OCI-M1 (cell line): ENCODE measurements at places on chromosomes 7 and 10.

DNA sequence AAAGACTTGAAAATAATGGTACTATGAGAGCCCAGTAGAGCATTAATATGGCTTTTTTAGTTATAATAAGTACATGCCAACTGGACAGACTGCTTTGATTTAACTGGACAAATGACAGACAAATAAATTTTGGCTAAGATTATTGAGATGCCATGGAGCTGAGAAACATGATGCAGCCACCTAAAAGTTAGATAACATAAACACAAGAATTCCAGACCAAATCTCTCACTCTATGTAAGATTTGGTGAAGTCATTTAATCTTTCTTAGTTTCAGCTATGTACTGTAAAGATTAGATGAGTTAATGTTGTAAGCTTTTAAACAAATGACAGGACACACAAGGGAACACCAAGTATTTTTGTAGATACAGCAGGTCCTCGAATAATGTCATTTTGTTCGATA lies 118.2 kb downstream of the CACNA2D1 start:
- no peak for DNase-seq

DNA sequence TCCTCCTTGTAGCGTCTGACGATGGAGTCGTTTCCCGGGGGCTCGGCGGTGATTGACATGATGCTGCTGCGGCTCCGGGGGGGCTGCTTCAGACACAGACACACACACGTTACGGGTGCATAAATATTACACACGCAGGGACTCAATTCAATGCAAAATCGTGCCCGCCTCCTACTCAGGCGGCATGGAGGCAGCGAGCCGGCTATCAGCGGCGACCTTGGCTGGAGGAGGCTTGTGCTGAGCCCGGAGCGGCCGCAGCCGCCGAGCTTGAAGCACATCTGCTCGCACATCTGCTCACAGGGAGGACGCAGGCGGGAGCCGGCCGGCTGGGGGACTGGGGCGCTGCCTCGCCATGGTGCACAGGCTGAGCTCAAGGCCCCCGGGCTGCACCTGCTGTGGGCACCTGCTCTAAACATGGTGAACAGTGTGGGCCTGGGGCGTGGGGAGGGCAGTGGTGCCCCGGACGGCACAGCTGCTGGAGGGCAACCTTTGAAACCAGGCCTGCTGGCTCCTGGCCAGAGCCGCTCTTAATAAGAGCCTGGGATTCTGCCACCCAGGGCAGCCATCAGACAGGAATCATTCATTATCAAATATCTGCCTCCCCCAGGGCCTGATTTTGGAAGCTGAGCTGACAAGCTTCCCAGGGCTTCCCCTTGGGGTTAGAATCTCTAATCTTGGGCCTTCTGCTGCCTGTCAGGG lies 84.7 kb upstream of the GNA12 start:
- DNase-seq: no peak

DNA sequence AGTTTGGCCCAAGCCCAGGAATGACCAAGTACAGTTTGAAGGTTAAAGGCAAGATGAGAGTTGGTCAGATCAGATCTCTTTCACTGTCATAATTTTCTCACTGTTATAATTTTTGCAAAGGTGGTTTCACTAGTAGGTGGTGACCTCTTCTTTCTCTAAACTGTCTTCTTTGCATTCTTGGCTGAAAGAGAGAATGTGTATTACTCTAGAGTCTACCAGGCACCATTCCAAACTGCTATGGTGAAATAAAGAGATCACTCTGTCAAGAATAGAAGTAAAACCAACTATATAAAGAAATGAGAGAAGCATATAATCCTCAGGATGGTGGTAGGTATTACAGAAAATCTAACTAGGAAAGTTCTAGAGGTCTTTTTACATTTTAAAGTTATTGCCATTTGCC lies 72.7 kb downstream of the DYNC1I1 start:
- DNase-seq: no peak

- no peak for DNase-seq
These were observed 69.5 kb upstream of the ZNF438 start for GRCh38 chr10:31101123-31101522.

GRCh38 chr10:70379581-70380176 lies 2.7 kb downstream of the LRRC20 start:
- peak; percentile 56 for DNase-seq

- no peak for DNase-seq
These were observed 247.6 kb downstream of the AUTS2 start for GRCh38 chr7:69845721-69846495.

GRCh38 chr7:147060070-147060469 lies 943.5 kb downstream of the CNTNAP2 start:
- DNase-seq: peak; percentile 9

DNA sequence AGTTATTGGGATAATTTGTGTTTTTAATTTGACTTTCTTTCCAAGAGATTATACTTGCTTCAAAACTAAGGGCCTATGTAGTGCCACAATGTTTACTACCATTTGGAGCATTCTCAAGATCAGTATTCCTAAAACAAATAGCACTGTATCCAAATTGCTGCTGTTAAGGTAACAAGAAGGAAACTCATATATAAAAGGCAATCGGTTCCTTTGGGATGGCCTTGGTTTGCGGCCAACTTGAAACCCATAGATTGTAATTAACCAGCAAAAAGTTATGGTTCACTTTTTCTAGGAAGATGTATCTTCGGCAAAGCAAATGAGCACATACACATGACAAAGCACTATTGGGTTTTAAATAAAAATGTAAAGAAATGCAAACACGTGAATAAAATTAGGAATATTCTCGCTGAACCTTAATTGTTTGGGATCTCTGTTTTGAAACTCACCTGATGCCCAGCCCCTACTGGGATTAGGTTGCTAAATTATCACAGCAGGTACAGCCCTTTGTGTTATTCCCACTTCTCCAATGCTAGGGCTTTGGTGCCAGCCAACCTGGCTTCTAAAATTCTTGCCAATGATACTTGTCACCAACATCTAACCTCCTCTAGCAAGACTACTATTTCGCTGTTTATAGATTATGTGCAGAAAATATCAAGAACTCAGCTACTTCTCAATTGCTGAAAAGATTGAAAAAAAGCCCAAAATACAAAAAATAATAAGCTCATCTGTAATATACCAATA lies 16.0 kb downstream of the CDNF start:
- DNase-seq: no peak

- DNase-seq: peak; percentile 30
These were observed 34.5 kb downstream of the GOT1 start for GRCh38 chr10:99395750-99396445.

DNA sequence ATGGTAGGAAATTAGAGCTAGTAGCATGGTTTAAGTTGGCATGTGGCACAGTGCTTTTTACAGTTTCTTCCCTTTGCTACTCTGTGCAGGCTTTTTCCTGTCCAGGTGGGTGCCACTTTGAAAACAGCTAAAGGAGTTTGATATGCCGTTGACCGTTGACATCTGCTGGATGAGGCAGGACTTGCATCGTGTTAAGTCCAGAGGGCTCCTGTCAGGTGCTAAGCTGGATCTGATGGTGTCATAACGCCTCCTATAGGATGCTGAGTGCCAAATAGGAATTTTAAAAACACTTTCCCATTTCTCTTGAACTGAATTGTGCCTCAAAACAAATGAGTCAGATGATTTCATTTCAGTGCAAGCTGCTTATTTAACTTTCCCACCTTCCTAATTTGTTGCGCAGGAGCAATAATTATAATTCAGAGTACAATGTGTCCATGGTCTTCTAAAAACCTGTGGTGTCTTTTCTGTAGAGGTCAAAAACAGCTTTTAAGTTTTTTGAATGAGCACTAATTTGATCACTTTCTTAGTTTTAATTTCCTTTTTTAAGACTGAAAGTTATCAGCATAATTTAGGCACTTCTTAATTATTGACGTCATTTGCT lies 178.3 kb downstream of the CDCA7L start:
- peak; percentile 63 for DNase-seq

GRCh38 chr10:86253091-86254072 lies 113.2 kb downstream of the GRID1 start:
- DNase-seq: no peak

DNA sequence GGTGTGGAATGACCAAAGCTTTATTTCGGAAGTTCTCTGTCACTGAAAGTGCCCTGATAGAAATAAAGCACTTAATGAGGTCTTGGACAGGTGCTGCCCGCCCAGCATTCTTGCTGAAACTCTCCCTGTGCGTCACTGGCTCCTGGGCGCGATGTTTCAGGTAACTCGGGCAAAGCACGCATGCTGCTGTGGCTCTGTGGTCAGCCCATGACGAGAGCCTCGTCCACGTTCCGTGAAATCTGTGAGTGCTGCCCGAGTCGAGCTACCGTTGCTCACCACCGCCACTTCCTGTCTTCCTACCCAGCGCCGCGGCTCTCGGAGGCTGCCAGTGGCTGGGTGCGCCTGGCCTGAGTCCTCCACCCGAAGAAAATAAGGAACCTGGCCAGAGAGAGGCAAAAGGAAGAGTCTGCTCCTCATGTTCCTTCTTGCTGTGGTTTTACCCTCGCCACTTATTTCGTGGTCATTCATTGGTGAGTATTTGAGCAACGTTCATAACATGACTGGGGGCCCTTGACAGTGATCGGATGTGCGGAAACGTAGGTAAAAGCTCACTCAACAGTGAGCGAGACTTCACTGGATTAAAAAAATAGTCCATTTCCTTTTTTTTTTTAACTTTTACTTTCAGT lies 95.5 kb downstream of the MAP3K8 start:
- peak; percentile 91 for DNase-seq

DNA sequence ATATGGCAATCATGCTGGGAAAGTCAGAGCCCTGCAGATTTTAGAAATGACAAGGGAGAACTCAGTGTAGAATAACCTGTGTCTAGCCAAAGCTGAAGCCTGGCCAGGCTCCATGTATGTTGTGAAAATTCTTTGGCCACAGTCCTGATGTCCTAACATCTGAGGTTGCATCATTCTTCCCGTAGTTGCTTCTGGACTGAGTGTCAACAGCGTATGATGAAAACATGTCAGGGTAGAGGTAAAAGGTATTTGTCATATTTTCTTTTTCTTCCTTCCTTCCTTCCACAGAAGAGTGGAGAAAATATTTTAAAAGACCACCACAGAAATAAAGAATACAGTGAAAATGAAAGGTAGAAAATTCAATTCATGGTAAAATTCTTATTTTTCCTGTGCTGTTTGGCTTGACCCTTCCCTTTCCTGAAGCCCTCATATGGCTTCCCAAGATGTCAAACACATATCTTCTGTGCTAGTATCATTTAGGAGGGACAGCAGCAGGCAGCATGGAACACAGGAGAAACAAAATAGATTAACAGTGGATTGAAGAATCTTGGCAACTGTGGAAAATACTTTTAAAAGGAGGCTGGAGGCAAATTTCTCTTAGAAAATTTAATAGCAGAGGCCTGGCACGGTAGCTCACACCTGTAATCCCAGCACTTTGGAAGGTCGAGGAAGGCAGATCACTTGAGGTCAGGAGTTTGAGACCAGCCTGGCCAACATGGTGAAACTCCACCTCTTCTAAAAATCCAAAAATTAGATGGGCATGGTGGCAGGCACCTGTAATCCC lies 18.9 kb upstream of the NRBF2 start:
- peak; percentile 60 for DNase-seq

DNA sequence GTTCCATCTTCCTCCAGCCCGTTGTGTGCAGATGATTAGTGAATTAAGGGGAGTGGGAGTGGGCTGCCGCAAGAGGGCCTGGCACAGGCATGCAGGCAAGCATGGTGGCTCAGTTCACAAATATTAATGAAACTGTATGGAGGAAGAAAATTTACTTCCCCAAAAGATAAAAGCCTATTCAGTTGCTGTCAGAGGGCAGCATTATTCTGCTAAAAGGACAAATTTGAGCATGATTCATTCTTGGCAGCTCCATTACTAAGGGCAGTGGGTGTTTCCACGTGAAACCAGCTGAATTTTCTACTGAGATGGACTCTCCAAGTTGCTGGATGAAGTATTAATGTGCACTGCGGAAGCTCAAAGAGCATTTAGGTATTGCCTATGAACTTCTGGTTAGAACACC lies 90.9 kb upstream of the WDR11 start:
- DNase-seq: no peak

DNA sequence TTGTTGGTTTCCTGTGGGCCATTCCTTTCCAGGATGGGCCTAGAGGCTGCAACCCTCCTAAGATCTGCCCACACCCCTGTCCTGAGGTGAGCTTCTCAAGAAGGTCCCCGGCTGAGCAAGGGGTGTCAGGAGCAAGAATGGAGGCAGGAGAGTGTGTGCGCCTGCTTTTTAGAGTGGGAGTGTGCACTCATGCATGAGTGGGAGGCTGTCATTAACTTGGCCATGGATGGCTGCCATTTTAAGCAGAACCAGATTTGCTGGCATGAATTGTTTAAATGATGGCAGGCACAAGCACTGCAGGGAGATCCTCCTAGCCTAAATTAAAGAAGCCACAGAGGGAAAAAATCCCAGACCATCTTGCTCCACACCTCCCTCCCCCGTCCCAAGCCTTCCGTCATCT lies 2.9 kb upstream of the SGPL1 start:
- DNase-seq: no peak

- no peak for DNase-seq
These were observed 63.4 kb upstream of the SYPL1 start for GRCh38 chr7:106175507-106175906.

DNA sequence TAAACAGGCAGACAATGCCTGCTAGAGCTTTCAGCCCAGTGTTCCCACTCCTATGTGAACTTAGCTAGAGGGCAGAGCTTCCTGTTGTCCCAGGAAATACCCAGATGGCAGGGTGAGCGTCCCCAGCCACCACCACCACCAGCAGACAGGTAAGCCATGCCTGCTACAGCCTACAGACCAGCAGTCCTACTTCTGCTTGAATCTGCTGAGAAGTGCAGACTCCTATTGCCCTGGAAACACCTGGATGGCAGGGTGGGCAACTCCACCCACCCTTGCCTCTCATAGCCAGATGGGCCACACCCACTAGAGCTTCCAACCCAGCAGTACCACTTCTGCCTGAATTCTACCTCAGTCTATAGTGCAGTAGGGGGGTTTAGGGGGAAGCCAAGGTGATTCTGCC lies 64.4 kb downstream of the FBXL13 start:
- no peak for DNase-seq

DNA sequence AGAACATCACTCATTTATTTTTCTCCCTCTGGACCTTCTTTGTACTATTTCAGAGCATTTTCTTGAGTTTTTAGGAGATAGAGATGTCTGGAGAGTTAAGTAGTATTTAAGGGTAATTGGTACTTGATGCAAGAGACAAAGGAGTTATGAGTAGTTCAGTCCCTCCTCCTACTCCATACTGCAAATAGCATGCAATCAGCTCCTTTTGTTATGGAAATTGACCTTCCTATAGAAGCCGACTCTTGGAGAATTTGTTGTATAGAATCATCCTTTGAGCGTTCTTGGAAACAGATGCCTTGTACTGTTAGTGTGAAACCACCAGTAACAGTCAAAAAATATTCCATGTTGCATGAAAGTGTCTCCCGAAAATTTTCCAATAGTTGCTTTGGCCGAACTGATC lies 428.2 kb upstream of the GALNT17 start:
- DNase-seq: no peak
